ENCODE measurements at places on chromosomes 12 and 14.

DNA sequence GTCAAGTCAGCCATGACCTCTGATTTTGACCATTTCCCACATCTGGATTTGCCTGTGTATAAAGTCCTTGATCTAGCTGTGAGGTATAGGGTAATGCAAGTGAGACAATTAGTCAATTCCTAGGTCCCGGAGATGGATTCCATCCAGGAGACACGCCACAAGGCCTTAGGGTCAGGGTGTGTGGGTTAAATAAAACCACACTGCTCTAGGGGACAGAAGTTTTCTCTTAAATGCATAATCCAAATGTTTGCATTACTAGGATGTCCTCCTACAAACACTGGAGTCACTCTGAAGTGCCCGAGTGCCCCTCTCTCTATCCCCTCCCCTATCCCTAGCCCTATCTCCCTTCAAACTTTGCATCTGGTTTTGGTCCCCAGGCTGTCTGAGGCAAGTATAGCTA lies 26.8 kb downstream of the LRIG3 start:
- H3K4me1 ChIP-seq = peaks cover 12% of the 10 kb centered on the region
- H3K27ac ChIP-seq = no peak overlapping the region
- H3K36me3 ChIP-seq = peaks cover 41% of the 10 kb centered on the region
- no peak for DNase-seq
- peaks cover 2% of the 10 kb centered on the region for H3K27me3 ChIP-seq

GRCh38 chr12:48601013-48601756 lies 31.3 kb upstream of the LALBA start:
- H3K27ac ChIP-seq = no peak overlapping the region
- no peak for DNase-seq
- peaks cover 2% of the 10 kb centered on the region for H3K27me3 ChIP-seq
- no peaks in the 10 kb centered on the region for H3K4me1 ChIP-seq

DNA sequence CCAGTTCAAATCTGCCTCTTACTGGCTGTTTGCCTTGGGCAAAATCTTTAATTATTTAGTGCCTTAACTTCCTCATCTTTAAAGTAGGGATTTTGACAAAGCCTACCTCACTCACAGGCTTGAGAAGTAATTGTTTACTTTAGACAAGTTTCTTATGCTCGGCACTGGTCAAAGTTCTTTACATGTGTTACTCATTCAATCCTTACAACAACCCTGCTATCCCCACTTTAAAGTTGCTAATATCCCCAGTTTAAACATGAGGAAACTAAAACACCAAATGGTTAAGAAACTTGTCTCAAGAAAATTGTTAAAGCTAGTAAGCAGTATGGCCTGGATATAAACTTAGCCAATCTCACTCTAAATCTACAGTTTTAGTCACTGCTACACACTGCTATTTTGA lies 204.0 kb upstream of the AVPR1A start:
- H3K27ac ChIP-seq = no peak overlapping the region
- no peaks in the 10 kb centered on the region for H3K36me3 ChIP-seq
- no peak for DNase-seq
- no peaks in the 10 kb centered on the region for H3K27me3 ChIP-seq

- peaks cover 8% of the 10 kb centered on the region for H3K36me3 ChIP-seq
- H3K27ac ChIP-seq = no peak overlapping the region
- no peak overlapping the region for H3K4me3 ChIP-seq
- H3K27me3 ChIP-seq = peaks cover 3% of the 10 kb centered on the region
- DNase-seq = no peak
These were observed 30.7 kb downstream of the FOXN3 start for GRCh38 chr14:89386212-89386886.

DNA sequence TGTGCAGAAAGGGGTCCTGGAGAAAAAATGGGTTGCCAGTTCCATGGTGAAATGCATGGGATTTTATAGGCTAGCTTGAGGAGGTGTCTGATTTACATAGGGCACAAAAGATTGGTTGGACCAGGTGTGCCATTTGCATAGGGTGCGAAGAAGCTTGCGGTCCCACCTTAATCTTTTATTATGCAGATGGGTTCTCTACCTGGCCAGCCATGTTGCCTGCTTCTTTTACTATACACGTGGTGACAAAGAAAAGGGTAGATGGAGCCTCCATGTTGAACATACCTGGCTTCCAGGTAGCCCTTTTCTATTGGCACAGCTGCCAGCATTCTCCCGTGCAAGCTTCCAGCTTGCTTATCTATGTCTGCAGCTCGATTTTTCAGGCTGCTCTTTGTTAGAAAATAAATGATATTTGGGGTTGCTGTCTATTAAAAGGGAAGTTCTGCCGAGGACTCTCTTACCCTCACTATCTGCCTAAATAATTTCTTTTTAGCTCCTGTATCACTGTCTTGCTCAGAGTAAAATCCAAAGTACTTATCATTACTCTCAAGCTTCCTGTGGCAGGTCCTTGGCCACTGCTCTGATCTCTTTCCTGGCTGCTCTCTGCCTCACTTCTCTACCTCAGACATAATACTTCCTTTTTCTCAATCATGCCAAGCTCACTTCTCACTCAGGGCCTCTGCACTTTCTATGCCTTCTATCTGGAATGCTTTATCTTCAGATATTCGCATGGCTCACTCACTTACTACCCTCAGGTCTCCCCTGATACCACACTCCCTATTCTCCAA lies 216.0 kb upstream of the DAAM1 start:
- H3K27me3 ChIP-seq = peaks cover 1% of the 10 kb centered on the region
- no peak overlapping the region for H3K4me3 ChIP-seq
- H3K4me1 ChIP-seq = peaks cover 2% of the 10 kb centered on the region

- no peak overlapping the region for H3K4me3 ChIP-seq
- no peak for DNase-seq
- peaks cover 10% of the 10 kb centered on the region for H3K4me1 ChIP-seq
- peaks cover 3% of the 10 kb centered on the region for H3K36me3 ChIP-seq
- no peak overlapping the region for H3K27ac ChIP-seq
- no peaks in the 10 kb centered on the region for H3K27me3 ChIP-seq
These were observed 85.3 kb downstream of the SLC25A47 start for GRCh38 chr14:100408350-100409002.

DNA sequence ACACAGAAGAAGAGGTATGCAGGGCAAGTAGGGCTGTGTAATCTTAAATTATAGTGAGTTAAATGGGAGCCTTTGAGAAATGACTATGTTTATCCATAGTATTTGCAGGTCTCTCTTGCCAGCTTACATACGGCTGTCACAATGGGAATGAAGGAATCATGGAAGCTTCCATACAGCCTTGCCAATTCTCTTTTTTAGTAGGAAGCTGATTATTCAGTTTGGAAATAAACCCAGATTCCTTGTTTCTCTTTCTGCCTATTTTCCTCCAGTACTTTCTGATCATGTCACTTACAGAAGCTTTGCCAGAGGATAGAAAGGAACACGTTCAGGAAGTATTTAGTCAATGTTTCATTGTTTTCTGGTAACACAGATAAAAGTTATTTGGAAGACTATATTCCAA lies 217.4 kb upstream of the DIO2 start:
- no peaks in the 10 kb centered on the region for H3K27me3 ChIP-seq
- no peak overlapping the region for H3K27ac ChIP-seq
- DNase-seq = no peak
- no peaks in the 10 kb centered on the region for H3K4me1 ChIP-seq

- no peak overlapping the region for H3K4me3 ChIP-seq
- H3K4me1 ChIP-seq = no peaks in the 10 kb centered on the region
- no peak overlapping the region for H3K27ac ChIP-seq
- H3K36me3 ChIP-seq = no peaks in the 10 kb centered on the region
These were observed 61.1 kb downstream of the PRIMA1 start for GRCh38 chr14:93727039-93727740.

GRCh38 chr14:52190337-52190931 lies 77.1 kb upstream of the PTGDR start:
- H3K27ac ChIP-seq = no peak overlapping the region
- DNase-seq = no peak
- no peak overlapping the region for H3K4me3 ChIP-seq
- no peaks in the 10 kb centered on the region for H3K36me3 ChIP-seq
- H3K27me3 ChIP-seq = peaks cover 2% of the 10 kb centered on the region

DNA sequence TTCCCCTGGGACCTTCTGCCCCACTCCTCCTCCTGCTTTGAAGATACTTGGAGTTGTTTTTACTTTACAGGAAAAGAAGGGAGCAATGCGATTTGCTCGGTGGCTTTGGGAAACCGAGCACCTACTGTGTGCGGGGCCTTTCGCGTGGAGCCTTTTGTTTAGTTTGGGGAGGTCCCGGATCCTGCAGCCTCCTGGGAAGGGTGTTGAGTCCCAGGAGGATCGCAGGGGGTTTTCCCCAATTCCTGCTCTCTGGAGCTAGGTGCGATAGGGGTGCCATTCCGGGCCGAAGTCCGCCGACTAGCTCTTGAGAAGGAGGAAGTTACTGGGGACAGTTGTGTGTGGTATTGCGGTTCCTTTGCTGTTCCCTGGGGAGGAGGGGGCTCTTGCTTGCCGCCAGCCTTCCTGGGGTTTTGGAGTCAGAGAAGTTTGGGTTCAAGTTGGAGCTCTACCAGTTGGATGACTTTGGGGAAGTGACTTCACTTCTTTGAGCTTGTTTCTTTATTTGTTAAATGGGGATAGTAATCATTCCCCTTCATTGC lies 1.1 kb downstream of the BRI3BP start:
- H3K4me3 ChIP-seq = peak overlapping the region; percentile 90
- peaks cover 18% of the 10 kb centered on the region for H3K4me1 ChIP-seq
- H3K36me3 ChIP-seq = peaks cover 4% of the 10 kb centered on the region

DNA sequence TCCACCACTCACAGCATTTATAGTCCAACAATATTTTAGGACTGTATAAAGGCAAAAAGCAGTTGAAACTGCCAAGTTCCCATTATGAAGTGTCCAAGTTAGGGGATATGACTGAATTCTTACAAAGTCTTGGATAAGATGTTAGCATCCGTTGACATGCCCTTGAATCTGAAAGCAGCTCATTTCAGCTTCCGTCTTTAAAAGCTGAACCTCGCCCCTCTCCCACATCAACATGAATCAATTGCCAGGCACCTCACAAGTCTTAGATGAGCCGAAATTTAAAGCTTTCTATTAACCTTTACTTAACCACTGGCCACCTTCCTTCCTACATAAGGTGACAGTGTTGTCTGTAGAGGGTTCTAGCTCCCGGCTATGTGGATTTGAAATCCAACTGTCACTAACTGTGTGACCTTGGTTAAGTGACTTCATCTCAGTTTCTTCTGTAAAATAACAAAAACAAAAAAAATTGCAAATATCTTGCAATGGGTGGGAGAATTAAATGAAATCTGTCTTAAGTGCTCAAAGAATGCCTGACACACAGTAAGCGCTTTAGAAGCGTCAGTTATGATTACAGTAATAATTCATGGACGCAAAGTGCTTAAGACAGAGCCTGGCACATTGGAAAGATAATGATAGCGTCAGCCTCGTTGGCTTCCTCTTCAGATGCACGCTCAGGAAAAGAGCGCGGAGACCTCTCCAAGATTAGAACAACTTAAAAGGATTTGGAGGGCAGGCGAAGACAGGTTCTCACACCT lies 1.2 kb downstream of the PPP1CC start:
- H3K27me3 ChIP-seq = peaks cover 4% of the 10 kb centered on the region
- DNase-seq = no peak
- peak overlapping the region; percentile 97 for H3K27ac ChIP-seq
- H3K4me3 ChIP-seq = peak overlapping the region; percentile 99
- peaks cover 30% of the 10 kb centered on the region for H3K4me1 ChIP-seq
- H3K36me3 ChIP-seq = no peaks in the 10 kb centered on the region

DNA sequence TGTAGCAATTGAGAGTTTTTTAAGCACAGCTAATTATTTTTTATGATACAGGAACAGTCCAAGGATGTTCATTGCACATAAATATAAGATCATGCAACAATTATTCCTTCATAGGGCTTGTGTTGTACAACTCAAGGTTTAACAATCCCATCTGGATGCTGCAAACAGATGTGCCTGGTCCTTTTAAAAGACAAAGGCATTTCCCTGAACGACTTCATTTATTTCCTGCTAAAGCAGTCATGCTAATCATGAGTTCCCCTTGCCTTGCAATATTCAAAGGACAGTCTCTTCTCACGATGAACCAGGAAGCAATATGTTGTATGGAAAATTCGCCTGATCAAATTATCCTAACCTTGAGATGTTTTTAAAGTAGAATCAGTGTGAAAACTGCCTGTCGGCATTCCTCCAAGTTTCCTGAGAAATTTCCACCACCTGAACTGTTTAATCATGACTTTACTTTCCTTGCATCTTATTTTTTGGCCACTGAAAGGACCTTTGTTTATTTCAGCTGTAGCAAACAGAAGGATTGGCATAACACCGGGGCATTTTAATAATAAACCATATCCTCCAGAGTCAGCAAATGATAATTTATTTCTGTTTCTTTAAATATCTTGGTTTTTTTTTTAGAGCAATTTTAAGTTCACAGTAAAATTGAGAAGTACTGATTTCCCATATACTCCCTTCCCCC lies 33.9 kb upstream of the TSPAN8 start:
- no peaks in the 10 kb centered on the region for H3K36me3 ChIP-seq
- peak overlapping the region; percentile 55 for H3K27ac ChIP-seq
- H3K27me3 ChIP-seq = no peaks in the 10 kb centered on the region
- H3K4me3 ChIP-seq = no peak overlapping the region
- no peak for DNase-seq

DNA sequence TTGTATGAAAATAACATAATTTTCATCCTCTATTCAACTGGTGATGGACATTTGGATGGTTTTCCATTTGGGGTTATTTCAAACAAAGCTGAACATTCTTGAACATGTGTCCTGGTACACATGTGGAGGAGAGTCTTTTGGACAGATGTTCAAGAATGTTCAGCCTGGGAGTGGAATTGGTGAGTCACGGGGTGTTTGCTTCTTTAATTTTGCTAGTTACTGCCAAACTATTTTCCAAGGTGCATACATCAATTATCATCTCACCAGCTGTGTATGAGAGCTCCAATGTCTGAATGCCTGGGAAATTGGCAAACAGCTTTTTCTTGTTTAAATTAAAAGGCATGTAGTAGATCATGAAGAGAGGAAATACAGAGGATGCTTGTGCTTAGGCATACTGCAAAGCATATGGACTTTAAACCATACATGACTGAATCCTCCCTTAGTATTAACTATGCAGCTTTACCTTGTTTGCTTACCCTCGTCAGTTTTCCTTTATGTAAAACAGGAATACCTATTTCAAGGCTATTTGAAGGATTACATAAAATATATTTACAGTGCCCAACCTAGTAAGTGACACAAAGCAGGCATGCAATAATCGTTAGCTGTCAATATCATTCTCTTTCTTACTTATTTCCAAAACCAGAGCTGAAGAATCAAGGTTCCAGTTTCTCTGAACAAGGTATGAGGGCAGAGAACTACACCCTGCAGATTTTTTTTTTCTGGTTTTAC lies 152.1 kb downstream of the ITPR2 start:
- peaks cover 41% of the 10 kb centered on the region for H3K4me1 ChIP-seq
- peaks cover 32% of the 10 kb centered on the region for H3K36me3 ChIP-seq
- no peak overlapping the region for H3K27ac ChIP-seq
- no peak for DNase-seq
- no peaks in the 10 kb centered on the region for H3K27me3 ChIP-seq

- H3K4me1 ChIP-seq = peaks cover 13% of the 10 kb centered on the region
- no peaks in the 10 kb centered on the region for H3K27me3 ChIP-seq
- H3K4me3 ChIP-seq = no peak overlapping the region
- H3K36me3 ChIP-seq = no peaks in the 10 kb centered on the region
These were observed 319.4 kb downstream of the SYT1 start for GRCh38 chr12:79183926-79184325.

GRCh38 chr12:27971121-27971489 lies 1.4 kb downstream of the PTHLH start:
- H3K4me3 ChIP-seq = peak overlapping the region; percentile 88
- H3K4me1 ChIP-seq = peaks cover 36% of the 10 kb centered on the region
- no peak overlapping the region for H3K27ac ChIP-seq
- peaks cover 13% of the 10 kb centered on the region for H3K27me3 ChIP-seq
